HuH-7.5 (cell line): ENCODE measurements at places on chromosomes 2 and 18.

GRCh38 chr2:155842103-155842502 is 490.4 kb downstream of the NR4A2 start:
- no peak for DNase-seq

DNA sequence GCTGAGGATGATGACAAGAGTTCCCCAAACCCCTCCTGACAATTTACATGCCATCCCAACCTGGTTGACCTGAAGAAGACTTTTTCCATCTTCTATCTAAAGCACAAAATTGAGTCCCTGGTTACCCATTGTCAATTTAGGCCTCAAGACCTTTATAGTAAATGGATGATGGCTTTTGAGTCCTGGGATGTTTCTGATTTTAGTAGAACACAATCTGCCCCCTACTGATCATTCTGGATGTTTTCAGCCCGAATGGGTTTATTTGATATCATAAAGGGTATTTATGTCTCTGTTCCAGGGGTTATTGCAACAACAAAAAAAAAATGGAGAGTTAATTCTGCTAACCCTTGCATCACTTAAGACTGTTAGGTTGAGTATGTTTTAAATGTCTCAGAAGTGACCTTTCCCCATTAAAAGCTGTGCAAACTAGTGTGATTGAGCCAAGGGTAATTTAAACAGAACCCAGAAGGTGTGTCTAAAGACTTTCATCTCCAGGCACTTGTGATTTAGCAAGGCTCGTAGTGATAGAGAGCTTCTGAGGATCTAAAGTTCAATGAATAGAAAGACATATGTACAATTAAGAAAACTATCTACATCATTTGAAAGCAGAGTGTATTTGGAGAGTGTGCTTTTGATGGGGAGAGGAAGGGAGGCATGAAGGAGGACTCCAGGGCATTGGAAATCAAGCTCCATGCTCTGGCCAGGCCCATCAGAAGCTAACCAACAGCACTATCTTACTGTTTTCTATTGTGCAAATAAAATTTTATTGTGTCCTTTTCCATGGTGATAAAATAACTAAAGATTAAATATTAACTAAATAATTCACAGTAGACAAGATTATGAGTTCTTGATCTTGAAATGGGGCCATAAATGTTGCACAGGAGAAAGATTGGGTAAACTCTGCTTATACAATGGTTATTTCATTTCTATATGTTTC is 96.6 kb upstream of the NOSTRIN start:
- no peak for DNase-seq

GRCh38 chr2:24337890-24338289 is 22.4 kb downstream of the ITSN2 start:
- no peak for DNase-seq

DNA sequence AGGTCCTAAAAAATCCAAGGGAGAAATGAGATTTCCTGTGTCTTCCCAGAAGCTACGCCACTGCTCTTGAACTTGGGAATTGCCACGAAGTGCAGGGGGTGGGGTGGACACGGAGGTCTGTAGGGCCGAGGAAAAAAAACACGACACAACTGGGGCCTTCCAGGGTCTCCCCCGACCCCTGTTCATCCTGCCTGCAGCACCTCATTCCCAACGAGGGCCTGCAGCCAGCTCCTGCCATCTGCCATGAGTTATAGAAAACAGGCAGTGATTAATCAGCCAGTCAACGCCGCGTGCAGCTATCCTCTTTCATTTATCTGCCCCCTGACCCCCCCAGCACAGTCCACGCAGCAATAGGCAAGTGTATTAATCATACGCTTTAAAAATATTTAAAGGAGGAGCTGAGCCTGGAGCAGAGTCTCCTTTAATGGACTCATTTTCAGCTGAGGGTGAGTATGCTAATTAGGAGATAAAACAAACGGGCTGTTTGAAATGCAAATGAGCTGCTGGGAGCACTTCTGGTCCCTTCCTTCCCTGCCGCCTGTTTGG is 209.9 kb downstream of the TFCP2L1 start:
- no peak for DNase-seq

DNA sequence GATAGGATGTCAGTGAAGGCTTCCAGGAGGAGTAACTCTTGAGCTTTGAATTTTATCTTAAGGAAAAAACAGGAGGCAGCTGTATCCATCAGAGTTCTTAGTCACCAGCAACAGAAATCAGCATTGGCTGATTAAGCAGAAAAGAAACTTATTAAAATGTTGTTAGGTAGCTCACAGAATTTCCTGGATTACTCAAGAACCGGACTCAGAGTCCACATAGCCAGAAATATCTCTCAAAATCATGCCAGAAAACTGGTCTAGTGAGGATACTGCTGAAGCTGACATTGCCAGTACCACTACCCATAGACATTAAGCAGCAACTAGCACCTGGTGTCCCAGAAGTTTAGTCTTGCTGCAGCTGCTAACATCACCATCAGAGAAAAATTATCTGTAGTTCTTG is 10.1 kb upstream of the AFTPH start:
- no peak for DNase-seq

- no peak for DNase-seq
These were observed 274.1 kb upstream of the SLC8A1 start for GRCh38 chr2:40725950-40726349.

DNA sequence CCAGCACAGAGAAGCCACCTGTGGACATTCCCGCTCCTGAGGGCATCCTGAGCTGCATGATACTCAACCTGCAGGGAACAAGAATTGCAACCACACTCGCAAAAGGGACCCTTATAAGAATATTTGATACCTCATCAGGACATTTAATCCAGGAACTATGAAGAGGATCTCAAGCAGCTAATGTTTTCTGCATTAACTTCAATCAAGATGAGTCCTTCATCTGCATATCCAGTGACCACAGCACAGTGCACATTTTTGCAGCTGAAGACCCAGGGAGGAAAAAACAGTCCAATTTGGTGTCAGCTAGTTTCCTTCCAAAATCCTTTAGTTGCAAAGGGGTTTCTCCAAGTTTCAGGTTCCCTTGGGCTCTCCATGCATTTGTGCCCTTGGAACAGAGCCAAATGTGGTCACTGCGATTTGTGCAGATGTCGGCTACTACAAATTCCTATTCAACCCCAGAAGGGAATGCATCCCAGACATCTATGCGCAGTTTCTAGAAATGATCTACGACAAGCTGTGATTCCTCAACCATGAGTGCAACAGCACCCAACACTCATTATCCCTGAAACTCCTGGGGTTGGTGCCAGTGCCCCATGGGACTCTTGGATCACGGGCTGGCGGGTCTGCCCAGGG is 23.3 kb upstream of the FHOD3 start:
- DNase-seq = no peak

DNA sequence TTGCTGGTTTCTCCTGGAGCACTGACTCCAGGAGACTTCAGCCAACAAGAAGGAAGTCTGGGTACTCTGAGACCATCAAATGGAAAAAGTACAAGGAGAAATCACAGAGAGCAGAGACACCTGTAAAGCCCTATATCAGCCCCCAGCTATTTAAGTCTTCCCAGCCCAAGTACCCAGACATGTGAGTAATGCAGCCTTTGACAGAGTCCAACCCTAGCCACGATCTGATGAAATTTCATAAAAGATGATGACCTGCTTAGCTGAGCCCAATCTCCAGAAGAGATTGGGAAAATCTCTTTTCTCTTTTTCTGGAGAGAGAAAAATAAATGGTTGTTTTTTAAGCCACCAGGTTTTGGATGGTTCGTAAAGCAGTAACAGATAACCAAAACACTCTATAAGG is 196.6 kb downstream of the NBAS start:
- no peak for DNase-seq

DNA sequence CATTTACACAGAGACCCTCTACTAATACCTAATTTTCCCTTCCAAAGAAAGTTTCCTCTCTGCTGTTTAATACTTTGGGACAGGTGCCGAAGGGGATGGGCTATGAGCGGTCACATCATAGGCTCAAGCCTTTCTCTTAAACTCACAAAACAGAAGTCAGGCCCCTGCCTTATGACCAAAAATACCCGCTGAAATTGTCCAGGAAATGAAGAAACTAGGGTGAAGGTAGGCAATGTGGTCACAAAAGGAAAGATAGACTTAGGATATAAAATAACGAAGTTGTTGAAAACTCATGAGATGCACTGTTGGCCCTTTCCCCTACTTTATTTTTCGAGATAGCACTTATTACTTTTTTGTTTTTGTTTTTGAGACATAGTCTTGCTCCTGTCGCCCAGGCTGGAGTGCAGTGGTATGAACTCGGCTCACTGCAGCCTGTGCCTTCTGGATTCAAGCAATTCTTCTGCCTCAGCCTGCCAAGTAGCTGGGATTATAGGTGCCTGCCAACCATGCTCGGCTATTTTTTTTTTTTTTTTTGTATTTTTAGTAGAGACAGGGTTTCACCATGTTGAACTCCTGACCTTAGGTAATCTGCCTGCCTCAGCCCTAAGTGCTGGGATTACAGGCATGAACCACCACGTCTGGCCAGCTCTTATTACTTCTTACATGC is 16.3 kb downstream of the SLC8A1 start:
- DNase-seq = no peak
